ENCODE measurements at places on chromosomes 4 and X. TPM values are rescaled to one million over a fixed set of nuclear protein-coding genes. Genes with fewer than 3 reads are reported as not detected.

RENBP gene
- polyA plus RNA-seq, result 1.6 TPM

NUDT10 gene
- 0.29 TPM for polyA plus RNA-seq

NLGN4X gene
- 0.21 TPM for polyA plus RNA-seq

CBLL2 gene
- not detected for polyA plus RNA-seq

MAGEA2B gene
- polyA plus RNA-seq, result not detected

OPRPN gene
- not detected for polyA plus RNA-seq

Measured in esophagus (tissue), 2 donors.